Stimulated activated CD8-positive, alpha-beta memory T cell treated with anti-CD3 and anti-CD28 coated beads, Interleukin-7, amount 100 ng/mL, for 1 hour (primary cell): ENCODE measurements at places on chromosomes 7 and 10.

- no peak for DNase-seq
These were observed 54.0 kb downstream of the OAT start for GRCh38 chr10:124364674-124365073.

DNA sequence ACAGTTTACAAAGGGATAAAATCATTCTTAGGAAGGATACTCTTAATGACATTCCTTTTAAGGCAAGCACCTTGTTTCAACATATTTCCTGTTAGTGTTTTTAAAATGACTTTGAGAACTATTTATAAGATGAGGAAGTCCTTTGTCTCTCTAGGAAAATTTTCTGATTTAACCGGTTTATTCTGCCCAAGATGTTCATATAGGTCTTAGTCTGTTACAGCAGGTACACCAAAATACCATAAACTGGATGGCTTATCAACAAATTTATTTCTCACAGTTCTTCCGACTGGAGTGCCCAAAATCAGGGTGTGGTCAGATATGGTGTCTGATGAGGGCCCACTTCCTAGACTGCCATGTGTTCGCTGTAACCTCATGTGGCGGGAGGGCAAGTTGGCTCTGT, 77.9 kb downstream of the GSAP start:
- DNase-seq: no peak

GRCh38 chr7:144011458-144012230, 11.5 kb downstream of the OR6B1 start:
- DNase-seq: no peak

DNA sequence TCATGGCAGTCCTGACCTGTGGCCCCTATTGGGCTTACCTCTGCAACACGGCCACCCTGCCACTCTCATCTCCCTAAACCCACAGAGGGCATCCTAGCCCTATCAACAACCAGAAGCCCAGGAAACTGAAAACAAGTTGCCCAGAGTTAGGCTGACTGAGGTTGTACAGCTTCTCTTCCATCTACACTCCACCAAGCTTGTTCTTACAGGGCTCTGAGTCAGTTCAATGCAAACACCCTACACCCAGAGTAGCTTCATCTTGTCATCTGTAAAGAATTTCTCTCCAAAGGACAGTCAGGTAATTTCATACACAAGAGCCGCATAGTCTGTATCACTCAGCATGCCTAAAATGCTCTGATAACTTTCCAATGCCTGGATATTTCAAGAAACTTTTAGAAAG, 175.4 kb downstream of the ARID5B start:
- DNase-seq: no peak

GRCh38 chr10:85936161-85936560, 430.4 kb downstream of the GRID1 start:
- DNase-seq: no peak

- no peak for DNase-seq
These were observed 139.4 kb upstream of the HPS1 start for GRCh38 chr10:98586096-98586495.

DNA sequence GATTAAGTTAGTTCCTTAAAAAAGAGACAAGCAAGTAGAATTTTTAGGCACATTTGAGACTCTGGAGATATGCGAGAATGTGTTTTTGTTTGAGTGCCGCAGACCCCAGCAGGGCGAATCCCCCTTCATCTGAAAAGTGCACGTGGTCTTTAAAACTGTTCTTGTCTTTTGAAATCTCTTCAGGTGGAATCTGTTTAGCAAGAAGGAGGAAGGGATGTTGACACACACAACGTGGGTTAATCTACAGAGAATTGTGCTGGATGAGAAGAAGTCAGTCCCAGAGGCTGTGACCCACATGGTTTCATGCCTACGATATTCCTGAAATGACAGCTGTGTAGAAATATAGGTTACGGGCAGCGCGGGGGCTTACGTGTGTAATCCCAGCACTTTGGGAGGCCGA, 27.1 kb upstream of the ZFAND2A start:
- no peak for DNase-seq

DNA sequence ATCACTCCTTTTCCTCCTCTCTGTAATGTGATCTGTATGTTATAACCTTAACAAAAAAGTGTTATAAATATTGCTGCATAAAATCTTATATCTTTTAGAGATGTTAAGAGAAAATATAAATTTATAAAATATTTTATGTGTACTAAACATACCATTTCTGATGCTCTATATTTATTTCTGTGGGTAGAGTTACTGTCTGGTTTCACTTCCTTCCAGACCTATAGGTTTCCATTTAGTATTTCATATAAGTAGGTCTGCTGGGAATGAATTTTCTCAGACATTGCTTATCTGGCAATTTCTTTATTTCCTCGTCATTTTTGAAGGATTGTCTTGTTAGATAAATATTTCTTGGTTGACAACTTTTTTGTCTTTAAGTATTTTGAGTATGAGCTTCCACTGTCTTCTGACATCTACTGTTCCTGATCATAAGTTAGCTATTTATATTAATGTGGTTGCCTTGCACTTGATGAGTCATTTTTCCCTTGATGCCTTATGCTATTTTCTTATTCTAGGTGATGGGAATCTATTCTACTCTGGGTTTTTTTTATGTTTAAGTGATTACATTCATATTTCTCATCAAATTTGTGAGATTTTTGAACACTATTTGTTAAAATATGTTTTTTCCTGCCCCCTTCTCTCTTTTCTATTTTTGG, 11.2 kb upstream of the THSD7A start:
- no peak for DNase-seq

GRCh38 chr10:75404815-75405597, 3.4 kb upstream of the ZNF503 start:
- DNase-seq: no peak

DNA sequence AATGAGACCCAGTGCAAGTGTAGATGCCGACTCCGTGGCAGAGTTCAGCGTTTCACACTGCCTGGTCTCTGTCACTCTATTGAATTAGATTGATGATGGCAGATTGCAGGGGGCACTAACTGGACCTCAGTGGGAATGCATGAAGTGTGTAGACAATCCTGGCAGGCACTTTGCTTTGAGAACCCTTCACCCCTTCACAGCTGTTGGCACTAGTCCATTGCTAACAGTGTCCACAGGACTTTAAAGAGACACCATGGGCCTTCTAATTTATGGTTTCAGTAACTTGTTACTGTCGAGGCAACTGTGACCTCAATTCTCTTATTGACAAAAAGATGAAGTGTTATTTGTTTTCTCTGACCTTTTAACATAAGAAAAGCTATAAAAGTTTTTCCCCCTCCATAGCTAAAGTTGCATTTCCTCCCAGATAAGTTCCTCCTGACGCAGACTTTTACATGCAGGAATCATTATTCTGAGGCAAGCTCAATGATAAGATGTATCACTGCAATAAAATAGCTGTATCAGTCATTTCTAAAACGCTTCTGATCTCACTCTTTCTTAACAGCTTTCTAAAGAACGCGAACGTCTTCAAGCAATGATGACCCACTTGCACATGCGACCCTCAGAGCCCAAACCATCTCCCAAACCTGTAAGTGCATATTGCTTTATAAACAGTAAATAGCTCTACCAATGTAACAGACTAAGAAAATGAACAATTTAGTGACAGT, 238.9 kb downstream of the FOXP2 start:
- no peak for DNase-seq

GRCh38 chr7:128031901-128032604, 816 bp upstream of the LRRC4 start:
- DNase-seq: peak; percentile 4
